ENCODE measurements at places on chromosomes 5 and 9.

DNA sequence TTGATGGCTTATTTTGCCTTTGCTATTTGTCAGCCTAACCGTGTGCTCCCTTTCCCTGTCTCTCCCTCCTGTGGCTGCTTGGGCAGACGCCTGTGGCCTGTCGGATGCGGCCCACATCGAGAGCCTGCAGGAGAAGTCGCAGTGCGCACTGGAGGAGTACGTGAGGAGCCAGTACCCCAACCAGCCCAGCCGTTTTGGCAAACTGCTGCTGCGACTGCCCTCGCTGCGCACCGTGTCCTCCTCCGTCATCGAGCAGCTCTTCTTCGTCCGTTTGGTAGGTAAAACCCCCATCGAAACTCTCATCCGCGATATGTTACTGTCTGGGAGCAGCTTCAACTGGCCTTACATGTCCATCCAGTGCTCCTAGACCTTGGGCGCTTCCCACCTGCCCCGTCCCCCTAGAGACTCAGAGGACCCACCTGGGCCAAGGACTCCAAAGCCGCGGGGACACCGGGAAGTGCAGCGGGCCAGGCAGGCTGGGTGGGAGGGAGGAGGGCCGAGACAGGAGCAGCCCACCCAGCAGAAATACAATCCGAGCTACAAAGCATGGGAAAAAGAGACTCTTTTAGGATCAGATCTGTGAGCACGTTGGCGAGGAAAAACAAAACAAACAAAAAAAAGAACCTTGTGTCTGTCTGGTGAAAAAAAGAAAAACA lies 10.6 kb downstream of the NR2F1 start:
- peaks cover 22% of the 10 kb centered on the region for H3K36me3 ChIP-seq
- peaks cover 43% of the 10 kb centered on the region for H3K27me3 ChIP-seq
- DNase-seq, result peak; percentile 60
- H3K4me1 ChIP-seq, result no peaks in the 10 kb centered on the region
- peak overlapping the region; percentile 20 for H3K4me3 ChIP-seq

GRCh38 chr5:180816608-180817534 lies 14.3 kb upstream of the MGAT1 start:
- H3K27me3 ChIP-seq, result no peaks in the 10 kb centered on the region
- H3K4me3 ChIP-seq, result no peak overlapping the region
- no peak for DNase-seq
- peak overlapping the region; percentile 70 for H3K27ac ChIP-seq

GRCh38 chr5:7420510-7421280 lies 24.8 kb downstream of the ADCY2 start:
- H3K27me3 ChIP-seq, result no peaks in the 10 kb centered on the region
- H3K4me3 ChIP-seq, result no peak overlapping the region
- H3K36me3 ChIP-seq, result peaks cover 7% of the 10 kb centered on the region
- DNase-seq, result peak; percentile 64
- no peak overlapping the region for H3K27ac ChIP-seq

GRCh38 chr9:130946766-130947617 lies 7.9 kb upstream of the FIBCD1 start:
- H3K27ac ChIP-seq, result no peak overlapping the region
- no peak overlapping the region for H3K4me3 ChIP-seq
- no peaks in the 10 kb centered on the region for H3K36me3 ChIP-seq

DNA sequence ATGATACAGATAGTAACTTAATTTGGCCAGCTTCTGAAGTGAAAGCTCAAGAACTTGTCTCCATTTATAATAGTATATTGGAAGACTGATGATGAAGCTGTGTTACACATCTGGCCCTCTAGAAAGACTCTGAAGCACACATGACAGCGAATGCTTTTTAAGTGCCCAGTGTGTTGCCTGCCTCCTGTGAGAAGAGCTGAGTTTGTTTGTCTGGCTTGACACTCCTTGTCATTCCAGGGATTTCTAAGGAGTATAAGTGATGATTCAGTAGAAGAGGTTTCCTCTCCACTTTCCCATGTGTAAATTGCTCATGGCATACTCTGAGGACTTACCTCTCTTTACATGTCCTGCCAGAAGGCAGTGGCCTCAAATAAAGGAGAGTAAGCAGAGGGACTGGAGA lies 30.4 kb upstream of the LRRTM2 start:
- no peak overlapping the region for H3K4me3 ChIP-seq
- DNase-seq, result no peak
- no peaks in the 10 kb centered on the region for H3K27me3 ChIP-seq
- H3K4me1 ChIP-seq, result peaks cover 4% of the 10 kb centered on the region
- H3K36me3 ChIP-seq, result peaks cover 41% of the 10 kb centered on the region

- no peak overlapping the region for H3K4me3 ChIP-seq
- no peak for DNase-seq
- H3K4me1 ChIP-seq, result peaks cover 24% of the 10 kb centered on the region
Measured at GRCh38 chr5:172266071-172266675, 17.4 kb downstream of the UBTD2 start.

GRCh38 chr5:9642621-9643020 lies 12.5 kb upstream of the TAS2R1 start:
- no peak for DNase-seq
- H3K27ac ChIP-seq, result no peak overlapping the region
- no peak overlapping the region for H3K4me3 ChIP-seq
- H3K27me3 ChIP-seq, result no peaks in the 10 kb centered on the region
- no peaks in the 10 kb centered on the region for H3K4me1 ChIP-seq
- H3K36me3 ChIP-seq, result no peaks in the 10 kb centered on the region

- no peak overlapping the region for H3K27ac ChIP-seq
- H3K4me1 ChIP-seq, result peaks cover 18% of the 10 kb centered on the region
- H3K4me3 ChIP-seq, result peak overlapping the region; percentile 61
Measured at GRCh38 chr5:95620870-95621838, 1.3 kb downstream of the GPR150 start.

DNA sequence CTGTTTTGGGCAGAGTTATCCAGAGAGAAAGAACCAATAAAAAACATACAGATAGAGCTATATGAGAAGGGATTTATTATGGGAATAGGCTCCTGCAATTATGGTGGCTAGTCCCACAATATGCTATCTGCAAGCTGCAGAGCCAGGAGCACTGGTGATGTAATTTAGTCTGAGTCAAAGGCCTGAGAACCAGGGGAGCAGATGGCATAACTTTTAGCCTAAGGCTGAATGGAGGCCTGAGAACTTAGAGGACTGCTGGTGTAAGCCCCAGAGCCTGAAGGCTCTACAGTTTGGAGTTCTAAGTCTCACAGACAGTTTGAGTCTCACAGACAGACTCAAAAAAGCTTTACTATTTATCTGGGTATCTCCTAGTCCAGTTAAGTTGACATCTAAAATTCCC lies 263.8 kb downstream of the FBXL7 start:
- no peaks in the 10 kb centered on the region for H3K36me3 ChIP-seq
- no peak overlapping the region for H3K4me3 ChIP-seq
- no peak overlapping the region for H3K27ac ChIP-seq

- H3K4me1 ChIP-seq, result peaks cover 41% of the 10 kb centered on the region
- no peaks in the 10 kb centered on the region for H3K27me3 ChIP-seq
- H3K36me3 ChIP-seq, result no peaks in the 10 kb centered on the region
- DNase-seq, result no peak
Measured at GRCh38 chr5:52727020-52727419, 60.7 kb upstream of the ITGA1 start.
